ENCODE measurements at places on chromosomes 1 and 21.
A peak's percentile ranks its signal among the peaks of the same experiment; 100 is the strongest.

GRCh38 chr1:36934061-36934460 lies 100.3 kb downstream of the GRIK3 start:
- peak; percentile 37 for DNase-seq

GRCh38 chr1:183025782-183026774 lies 2.9 kb downstream of the LAMC1 start:
- DNase-seq, result no peak

DNA sequence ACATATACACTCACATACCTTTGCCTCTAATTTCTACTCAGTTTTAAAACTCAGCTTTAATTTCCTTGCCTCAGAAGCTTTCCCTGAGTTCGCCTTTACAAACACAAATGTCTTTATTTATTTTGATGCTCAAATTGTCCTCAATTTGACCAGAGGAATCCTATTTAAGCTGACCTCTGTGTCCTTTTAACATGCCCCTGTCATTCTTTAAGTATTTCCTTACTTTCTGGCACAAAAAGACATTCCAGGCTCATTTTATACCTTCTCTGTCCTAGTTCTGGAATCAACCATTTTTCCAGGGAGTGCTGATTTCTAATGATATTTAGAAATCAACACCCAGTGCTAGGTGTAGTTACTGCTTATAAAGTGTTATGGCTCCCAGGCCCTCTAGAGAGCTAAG lies 82.5 kb downstream of the OSBPL9 start:
- DNase-seq, result no peak

DNA sequence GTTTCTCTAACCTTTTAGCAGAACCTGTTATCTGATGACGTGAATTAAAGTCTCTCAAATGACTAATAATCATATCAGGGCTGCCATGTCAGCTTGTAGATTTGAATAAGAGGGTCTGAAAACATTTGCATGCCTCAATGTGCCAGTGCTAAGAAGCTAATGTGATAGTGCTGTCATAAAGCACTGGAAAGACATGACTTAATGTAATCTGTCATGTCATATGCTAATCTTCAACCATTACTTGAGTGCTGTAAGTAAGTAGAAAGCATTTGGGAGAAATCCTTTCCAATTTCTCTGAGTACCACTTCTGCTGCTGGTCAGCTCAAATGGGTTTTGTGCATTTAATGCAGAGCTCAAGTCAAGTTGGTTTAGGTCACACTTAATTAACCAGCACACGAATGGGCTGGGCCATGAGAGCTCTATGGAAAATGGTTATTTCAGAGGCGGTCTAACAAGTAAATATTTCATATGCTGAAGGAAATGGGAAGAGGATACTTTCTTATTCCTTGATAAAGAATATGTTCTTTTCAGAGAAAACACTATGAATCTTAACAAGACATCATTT lies 609.2 kb downstream of the LMO4 start:
- DNase-seq, result peak; percentile 87

DNA sequence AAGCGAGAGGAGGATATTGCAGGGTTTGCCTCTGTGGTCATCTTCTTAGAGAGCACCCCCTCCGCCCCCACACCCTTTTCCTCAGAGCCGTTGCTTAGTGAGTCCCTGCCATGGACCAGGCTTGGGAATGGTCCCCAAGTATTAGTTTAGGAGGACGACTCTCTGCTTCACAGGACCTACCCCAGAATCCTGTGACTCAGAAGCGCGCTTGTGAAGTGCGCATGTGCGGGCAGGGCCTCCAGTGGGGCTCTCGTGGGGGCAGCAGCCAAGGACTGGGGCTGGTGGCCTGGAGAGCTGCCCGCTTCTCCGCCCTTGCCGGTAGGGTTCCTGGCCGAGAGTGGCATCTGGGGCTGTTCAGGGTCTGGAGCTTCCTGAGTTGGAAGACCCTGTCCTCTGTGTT lies 37.3 kb upstream of the HMGN1 start:
- peak; percentile 10 for DNase-seq

DNA sequence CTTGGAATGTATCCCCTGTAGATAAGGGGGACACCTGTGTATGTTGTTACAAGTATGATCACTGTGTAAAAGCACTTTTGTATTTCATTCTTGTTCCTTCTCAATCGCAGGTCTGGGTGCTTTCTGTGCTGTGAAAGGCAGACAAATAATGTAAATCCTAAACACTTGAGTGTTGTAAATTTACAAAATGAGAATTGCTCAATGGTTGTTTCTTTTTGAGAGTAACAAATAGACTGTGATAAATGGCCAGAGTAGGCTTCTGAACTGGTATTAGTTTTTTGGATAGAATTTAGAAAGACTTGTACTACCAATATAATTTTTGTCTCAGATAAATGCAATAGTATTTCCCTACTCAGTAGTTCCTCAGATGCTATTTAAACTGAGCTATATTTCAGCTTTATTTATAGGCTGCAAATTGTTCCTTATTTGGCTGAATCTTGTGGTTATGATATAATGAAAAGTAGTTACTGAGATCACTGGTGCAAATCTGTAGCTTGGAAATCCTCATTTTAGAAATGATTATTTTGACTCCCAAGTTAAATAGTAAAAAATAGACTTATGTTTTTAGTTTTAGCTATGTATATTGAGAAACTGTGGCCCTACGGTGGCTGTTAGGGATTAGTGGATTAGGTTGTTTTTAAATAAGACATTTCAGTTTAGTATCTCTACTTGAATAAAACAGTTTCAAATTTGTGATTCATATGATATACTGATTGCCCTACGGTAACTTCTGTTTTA lies 9.2 kb downstream of the BACH1 start:
- no peak for DNase-seq

GRCh38 chr1:206921772-206922265 lies at the start of gene FCMR:
Gene FCMR (minus strand): TSS chr1:206921941. CDS start chr1:206921854, 87 bp downstream.
- DNase-seq, result no peak

DNA sequence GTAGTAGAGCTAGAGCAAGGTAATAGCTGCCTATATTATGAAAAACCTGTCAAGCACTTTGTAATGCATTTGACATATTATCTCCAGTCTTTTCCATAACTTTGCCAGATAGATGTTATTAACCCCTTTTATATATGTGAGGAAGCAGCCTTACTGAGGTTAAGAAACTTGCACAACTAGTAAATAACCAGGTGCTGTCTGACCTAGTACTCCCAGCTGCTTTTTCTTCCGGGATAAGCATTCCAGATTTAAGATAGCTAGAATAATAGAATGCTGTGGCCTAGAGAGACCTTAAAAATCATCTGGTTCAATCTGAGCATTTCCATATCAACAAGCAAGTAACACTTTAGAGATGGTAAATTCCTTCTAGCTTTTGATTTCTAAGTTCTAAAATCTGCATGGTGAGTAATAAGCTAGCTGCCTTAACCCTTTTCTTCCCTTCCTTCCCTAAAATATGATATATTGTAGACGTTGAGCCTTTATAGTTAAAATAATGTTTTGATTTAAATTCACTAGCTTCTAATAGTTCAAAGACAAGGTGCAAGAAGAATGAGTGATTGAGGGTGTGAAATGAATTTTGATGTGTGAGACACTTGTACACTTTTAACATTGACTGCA lies 1.8 kb downstream of the SH3GLB1 start:
- no peak for DNase-seq

DNA sequence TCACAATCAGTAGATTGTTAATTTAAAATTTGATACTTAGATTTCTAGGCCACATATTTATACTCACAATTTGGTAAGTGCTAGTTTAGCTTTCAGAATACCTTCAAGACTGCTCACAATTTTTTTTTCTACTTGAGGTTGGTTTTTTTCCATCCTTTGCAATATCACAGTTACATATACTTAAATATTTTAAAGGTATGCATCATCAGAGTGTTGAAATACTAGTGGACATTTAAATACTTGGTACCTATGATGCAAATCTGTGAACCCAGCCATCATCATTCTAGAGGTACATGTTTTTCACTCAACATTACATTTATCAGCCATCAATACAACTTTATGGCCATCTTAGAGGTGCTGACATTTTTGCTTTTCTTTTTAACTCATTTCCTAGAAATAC lies 6.2 kb upstream of the LRRC40 start:
- DNase-seq, result no peak

DNA sequence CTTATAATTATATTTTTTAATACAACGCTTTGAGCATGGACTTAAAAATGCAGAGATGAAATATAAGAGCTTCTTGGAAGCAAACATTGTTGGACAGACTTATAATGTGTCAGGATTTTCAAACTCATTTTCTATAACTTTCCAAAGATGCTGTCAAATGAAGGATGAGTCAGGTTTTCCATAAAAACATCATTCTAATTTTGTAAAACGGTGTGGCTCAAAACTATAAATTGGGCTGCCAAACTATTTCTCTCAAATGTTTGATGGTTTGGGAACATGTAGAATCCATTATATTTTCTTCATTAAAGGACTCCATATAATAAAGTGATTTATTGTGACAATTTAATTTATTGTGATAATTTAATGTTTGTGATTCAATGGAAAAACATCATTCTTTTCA lies 511.2 kb downstream of the USP25 start:
- DNase-seq, result no peak

GRCh38 chr1:203306965-203307541 lies 1.7 kb downstream of the BTG2 start:
- no peak for DNase-seq

DNA sequence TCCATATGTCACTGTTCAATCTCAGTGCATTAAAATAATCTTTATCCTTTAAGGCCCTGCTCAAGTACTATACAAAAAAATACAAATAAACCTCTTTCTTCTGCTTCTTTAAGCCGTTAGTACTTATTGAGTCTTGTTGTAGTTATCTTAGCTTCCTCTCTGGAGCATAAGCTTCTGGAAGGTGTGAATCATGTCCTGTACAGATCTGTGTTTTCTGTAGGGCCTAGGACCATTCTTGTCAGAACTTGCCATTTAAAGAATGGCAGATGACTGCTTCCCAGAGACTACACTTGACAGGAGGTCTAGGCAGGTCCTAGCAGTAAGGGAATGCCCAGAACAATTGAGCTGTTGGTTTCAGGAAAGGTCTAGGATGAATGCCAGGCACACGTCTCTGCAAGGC lies 12.9 kb downstream of the NEK7 start:
- no peak for DNase-seq

DNA sequence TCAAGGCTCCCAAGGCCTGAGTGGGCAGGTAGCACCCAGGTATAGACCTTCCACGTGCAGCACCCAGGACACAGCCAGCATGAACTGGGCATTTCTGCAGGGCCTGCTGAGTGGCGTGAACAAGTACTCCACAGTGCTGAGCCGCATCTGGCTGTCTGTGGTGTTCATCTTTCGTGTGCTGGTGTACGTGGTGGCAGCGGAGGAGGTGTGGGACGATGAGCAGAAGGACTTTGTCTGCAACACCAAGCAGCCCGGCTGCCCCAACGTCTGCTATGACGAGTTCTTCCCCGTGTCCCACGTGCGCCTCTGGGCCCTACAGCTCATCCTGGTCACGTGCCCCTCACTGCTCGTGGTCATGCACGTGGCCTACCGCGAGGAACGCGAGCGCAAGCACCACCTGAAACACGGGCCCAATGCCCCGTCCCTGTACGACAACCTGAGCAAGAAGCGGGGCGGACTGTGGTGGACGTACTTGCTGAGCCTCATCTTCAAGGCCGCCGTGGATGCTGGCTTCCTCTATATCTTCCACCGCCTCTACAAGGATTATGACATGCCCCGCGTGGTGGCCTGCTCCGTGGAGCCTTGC lies 1.7 kb downstream of the GJB4 start:
- no peak for DNase-seq

DNA sequence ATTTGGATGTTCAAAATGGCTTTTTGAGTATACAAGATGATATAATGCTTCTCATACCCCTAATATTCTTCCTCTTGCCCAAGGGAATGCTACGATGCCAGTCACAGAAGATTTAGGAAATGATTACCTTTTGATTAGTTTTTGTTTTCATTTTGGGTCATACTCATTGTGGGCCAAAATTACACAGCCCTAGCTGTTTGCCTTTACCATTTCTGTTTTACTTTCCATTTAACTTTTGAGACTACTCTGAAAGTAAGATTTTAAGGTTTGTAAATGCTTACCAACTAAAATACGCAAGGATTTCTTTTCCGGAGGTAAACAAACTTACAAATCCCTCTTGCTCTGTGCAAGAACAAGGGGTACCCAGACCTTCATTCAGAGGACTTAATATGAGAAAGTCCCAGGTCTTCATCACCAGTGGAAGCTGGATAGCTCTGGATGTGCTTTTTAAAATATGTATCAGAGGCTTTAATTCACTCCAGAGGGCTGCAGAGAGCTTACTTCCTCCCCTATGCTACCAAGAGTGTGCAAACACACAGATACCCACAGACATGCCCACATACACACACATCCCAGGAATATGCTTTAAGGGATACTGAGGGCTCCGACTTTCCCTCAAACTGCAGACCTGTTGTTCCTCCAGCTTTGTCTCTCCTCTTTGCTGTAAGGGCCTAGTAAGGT lies 631.4 kb downstream of the SMYD3 start:
- no peak for DNase-seq

- no peak for DNase-seq
These were observed 88.3 kb upstream of the ARHGAP29 start for GRCh38 chr1:94325377-94326302.

DNA sequence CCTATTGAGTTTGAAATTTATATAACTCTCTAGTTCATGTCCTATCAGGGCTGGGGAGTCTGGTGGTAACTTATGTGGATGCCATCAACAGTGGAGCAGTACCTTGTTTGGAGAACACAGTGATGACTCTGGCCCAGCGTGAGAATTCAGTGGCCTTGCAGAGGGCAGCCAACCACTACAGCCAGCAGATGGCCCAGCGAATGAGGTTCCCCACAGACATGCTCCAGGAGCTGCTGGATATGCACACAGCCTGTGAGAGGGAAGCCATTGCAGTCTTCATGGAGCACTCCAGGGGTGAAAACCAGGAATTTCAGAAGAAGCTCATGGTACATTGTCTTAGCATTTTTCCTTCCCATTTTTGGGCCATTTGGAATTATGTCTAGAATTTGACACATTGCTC lies 32.0 kb upstream of the GBP6 start:
- DNase-seq, result no peak

- peak; percentile 14 for DNase-seq
These were observed 766 bp downstream of the RAP1GAP start for GRCh38 chr1:21668232-21668950.

DNA sequence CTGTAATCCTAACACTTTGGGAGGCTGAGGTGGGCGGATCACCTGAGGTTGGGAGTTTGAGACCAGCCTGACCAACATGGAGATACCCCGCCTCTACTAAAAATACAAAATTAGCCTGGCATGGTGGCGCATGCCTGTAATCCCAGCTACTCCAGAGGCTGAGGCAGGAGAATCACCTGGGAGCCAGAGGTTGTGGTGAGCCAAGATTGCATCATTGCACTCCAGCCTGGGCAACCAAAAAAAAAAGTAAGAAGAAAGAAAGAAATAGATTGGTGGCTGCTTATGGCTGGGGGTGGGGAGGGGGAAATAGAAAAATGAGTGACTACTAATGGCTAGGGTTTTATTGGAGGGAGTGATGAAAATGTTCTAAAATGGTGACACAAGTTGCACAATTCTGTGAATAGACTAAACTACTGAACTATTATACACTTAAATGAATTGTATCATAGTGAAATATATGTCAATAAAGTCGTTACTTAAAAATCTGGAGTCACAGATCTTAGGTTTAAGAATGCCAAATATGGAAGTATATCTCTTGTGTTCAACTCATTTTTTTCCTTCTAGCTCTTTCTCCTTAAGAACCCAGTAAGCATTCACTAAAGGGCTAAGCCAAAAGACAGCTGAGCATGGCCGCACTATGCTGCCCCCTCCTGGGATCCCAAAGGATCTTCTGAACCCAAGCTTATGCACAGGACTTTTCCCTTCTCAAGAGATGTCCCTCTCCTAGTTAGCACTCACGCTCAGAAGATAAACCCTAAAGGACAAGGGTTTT lies 3.2 kb upstream of the NPL start:
- peak; percentile 77 for DNase-seq
